ENCODE measurements at places on chromosomes 1 and 21.
A peak's percentile ranks its signal among the peaks of the same experiment; 100 is the strongest.

DNA sequence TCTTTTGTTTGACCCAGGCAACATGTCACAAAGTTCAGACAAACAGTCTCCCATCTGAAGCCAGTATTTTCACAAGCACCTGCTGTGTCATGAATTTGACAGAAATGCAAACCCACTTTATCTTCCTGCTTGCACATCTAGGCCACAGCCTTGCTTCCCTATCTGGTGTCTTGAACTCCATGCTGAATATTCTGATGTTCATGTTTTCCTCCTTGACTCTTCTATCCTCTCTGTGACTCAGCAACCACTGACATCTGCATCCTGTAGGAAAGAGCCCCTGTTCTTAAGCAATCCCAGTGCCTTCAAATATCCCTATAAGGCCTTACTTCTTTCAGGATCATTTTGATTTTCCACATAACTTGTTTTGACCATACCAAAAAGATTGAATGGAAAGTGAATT lies 6.5 kb downstream of the CD55 start:
- no peak for DNase-seq

- no peak for DNase-seq
Observed at GRCh38 chr1:176073524-176074157, 133.4 kb downstream of the COP1 start.

GRCh38 chr1:220918285-220918951 lies 39.2 kb downstream of the HLX start:
- DNase-seq, result no peak

GRCh38 chr1:35085421-35085820 lies 6.2 kb downstream of the ZMYM1 start:
- DNase-seq, result no peak

- no peak for DNase-seq
Observed at GRCh38 chr1:168976267-168976666, 130.2 kb upstream of the ATP1B1 start.

DNA sequence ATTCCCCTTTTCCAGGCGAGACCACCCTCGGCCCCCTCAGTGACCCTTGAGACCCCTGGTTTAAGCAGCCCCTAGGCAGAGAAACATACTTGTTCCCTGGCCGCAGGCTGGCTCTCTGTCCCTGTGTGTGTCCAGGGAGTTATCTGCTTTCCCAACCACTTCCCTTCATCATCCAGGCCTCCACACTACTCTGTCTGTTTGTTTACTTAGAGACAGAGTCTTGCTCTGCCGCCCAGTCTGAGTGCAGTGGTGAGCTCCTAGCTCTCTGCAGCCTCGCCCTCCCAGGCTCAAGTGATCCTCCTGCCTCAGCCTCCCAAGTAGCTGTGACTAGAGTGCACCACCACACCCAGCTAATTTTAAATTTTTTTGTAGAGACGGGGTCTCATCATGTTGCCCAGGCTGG lies 5.8 kb upstream of the VWA1 start:
- no peak for DNase-seq

GRCh38 chr1:19073311-19074186 lies 117.1 kb upstream of the IFFO2 start:
- no peak for DNase-seq

- DNase-seq, result no peak
Observed at GRCh38 chr1:199907361-199907760, 120.1 kb upstream of the NR5A2 start.

DNA sequence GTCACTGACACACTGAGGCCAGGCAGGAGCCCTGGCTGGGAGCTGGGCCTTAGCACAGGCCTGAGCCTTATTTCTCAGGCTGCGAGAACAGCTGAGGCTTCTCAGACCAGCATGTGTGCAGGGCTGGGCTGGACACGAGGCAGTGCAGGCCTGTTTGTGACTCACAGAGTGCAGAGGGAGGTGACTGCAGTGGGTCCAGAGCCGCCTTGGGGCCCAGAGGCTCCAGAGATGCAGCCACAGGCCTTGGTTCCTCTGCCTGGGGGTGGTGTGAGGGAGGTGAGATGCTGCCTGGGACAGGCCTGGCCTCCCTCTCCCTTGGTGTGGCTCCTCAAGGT lies 61.2 kb upstream of the ETV3 start:
- no peak for DNase-seq

DNA sequence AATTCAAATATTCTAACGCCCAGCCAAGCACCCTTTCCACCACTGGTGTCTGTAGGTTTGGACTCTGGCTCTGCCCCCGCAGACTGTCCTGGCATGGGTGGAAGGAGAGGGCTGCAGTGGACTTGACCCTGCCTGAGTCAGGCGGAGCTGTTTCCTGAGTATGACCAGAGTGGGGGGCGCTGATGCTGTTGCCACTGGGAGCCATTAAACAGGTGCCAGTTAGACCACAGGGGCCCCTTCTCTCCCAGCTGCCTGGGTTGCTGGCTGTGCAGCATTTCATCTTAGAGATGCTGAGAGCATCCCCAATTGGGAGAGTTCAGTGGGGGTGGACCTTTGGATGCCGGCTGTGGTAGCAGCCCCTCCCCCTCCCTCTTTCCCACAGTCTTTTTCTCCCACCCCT lies 539.5 kb downstream of the MATN1 start:
- DNase-seq, result no peak

GRCh38 chr1:28172713-28173150 lies 3.8 kb downstream of the PTAFR start:
- DNase-seq, result no peak

- DNase-seq, result no peak
Observed at GRCh38 chr21:39666026-39666425, 53.3 kb downstream of the B3GALT5 start.

- no peak for DNase-seq
Observed at GRCh38 chr1:212981571-212982328, 31.4 kb downstream of the VASH2 start.

GRCh38 chr1:234500269-234500668 lies 21.3 kb upstream of the TARBP1 start:
- no peak for DNase-seq

DNA sequence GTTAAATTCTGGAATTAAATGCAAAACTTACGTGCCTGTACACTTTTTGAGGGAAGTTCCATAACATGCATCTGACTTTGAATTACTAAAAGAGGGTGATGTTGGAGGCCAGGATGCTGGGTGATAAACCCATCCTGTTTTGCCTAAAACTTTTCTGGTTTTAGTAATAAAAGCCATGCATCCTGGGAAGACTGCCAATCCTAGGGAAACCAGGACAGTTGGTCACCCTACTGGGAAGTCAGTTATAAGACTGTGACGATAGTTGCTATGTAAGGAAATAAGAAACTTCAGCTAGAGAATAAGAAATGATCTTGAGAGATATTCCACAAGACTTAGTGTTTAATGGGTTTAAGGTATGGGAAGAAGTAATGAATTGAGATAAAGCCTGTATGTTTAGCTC lies 336.6 kb upstream of the LYPLAL1 start:
- no peak for DNase-seq

GRCh38 chr21:41584603-41585176 lies 76.7 kb upstream of the TMPRSS2 start:
- DNase-seq, result no peak

DNA sequence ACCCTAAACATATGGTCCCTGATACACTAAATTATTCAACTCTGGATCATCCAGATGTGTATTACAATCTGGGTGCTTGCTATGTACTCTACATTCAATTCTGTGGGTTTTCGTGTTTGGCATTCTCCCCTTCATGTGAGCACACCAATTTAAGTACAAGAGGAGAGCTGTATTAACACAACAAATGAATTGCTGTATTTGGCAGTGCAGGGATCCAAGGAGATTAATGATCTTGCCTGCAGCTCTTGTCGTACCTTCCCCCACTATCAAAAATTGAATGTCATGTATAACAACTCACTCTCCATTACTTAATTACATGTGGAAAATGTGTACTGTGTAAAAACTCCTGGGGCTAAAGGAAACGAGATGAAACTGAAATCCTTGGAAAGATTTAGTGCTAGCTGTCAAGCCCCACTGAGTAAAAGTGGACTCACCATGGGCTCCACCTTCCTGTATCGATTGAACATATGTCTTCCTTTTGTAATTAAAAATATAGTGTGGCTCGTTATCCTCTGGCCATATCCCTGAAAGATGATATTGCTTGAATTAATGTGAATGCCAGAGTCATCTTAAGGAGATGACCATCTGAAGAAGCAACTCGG lies 172.2 kb upstream of the L1TD1 start:
- DNase-seq, result no peak

DNA sequence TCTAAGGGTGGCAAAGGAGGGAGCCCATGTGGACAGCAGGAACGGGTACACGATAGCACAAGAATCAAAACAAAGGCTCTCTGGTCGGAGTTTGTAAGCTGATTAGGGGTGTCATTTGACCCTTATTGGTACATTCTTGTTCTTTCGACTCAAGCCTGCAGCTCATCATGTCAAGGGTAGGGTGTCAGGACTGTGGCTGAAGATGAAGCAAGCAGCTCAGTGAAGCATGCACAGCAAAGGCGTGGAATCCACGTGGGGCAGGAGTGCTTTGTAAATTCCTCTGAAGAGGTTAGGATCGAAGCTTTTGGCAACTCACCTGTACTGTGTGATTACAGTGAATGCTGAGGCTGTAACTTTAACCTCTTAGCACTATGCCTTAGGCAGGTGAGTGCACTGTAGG lies 4.7 kb upstream of the ABCB10 start:
- no peak for DNase-seq

DNA sequence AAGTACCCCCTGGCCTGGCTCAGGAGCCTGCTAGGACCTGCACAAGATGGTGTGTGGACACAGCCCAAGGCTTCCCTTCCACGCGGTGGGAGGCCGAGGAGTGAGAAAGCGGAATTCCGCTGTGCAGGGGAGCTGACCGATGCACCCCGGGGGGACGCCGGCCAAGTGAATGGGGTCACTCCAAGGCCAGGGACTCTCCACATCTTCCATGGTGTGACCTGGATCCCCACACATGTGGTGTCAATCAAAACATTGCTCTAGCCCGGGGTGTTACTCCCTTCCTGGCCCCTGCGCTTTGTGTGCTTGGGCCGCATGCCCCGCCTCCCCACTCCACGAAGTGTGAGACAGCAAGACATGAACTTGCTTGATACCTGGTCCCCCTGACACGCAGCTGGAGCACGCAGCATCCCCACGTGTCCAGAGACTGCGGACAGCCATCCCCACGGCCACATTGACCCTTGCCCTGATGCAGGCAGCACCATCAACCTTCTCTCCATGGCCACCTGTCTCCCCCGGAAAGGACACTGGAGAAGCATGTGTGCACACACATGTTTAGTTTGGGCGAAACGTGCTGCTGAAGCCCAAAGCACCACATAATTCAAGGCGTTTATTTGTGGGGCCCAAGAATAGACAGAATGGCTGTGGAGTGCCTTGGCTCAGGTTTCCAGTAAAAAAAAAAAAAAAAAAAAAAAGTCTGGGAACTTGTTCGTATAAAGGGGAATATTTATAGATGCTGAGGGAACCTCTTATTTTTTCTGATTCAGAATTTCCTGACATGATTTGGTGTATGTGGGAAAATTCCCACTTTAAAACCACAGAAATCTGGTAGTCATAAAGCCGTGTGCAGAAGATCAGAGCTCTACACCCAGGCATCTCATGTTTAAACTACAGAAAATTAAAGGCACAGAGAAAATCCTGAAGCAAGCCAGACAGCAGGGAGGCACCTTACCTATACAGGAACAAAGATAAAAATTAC lies 171.7 kb downstream of the HUNK start:
- DNase-seq, result no peak

DNA sequence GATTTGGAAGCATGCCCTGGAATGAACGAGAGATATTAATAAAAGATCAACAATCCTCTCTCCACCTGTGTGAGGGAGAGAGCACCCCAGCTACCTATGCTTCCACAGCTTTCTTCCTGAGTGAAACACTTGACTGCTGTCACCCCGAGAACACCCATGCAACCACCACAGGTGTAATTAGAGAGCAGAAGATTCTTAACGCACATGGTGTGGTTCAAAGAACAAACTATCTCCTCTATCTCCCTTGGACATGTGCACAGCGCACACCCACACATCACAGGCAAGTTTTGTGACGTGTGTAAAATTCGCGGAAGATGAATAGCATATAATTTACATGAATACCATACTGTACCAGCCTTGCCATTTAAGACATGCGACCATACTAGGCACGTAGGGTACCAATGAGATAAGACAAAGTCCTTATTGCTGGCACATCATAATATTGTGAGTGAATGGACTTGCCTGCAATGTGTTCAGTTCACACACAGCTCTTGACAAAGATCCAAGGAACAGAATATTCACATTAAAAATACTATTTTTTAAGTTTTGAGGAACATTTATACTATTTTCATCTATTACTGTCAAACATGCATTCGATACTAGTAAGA lies 11.6 kb downstream of the ERRFI1 start:
- no peak for DNase-seq

- DNase-seq, result no peak
Observed at GRCh38 chr1:197557302-197557701, 218.0 kb downstream of the DENND1B start.

- DNase-seq, result no peak
Observed at GRCh38 chr1:117097443-117097842, 24.1 kb downstream of the TRIM45 start.

GRCh38 chr1:213968146-213968825 lies 19.5 kb upstream of the PROX1 start:
- no peak for DNase-seq

DNA sequence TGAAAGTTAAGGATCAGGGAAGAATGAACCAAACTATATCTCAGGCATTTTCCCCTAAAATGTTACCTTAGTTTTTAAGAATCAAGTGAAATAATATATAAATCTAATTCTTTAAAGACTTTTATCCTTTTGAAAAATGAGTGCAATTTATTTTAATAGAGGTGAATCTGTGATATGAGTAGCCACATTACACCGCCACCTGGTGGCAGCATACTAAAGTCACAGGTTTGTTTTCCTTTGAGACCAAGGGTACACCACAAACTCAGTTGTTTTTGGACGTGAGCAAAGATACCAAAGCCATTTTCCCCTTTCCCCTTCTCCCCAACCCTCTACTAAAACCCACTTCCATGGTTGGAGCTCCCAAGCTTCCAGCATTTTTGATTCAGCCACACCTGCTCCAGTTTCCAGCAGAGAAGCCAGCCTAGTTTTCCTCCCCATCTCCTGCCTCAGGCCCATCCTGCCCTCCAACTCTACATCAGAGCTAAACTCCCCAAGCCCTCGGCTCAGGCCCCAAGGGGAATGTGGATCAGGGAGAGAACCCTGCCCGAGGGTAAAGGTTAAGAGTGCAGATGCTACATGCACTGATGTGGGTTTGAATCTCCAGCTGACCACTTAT lies 22.9 kb upstream of the LDLRAP1 start:
- peak; percentile 67 for DNase-seq

DNA sequence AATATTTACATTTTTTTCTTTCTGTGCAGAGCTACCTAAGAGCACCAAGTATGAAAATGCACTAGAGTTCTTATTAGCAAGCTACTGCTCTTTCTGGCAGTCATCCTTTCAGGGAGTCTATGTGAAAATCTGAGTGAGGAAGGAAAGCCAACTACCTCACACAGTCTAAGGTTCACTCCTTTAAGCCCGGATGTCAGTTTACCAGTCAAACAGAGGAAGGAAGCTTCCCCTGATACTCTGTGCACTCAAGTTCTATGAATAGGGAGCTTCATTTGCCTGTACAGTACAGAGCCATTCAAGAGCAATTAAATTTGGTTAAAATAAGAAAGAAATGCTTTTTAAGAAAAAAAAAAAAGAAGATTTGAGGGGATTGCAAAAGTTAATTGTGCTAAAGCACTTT lies 6.9 kb downstream of the COL11A1 start:
- no peak for DNase-seq

Data from activated naive CD4-positive, alpha-beta T cell (primary cell).